Breast epithelium (tissue), 4 donors: ENCODE measurements at places on chromosomes 1 and 21. TPM values are rescaled to one million over a fixed set of nuclear protein-coding genes. Genes with fewer than 3 reads are reported as not detected.
A peak's percentile ranks its signal among the peaks of the same experiment; 100 is the strongest.

DNA sequence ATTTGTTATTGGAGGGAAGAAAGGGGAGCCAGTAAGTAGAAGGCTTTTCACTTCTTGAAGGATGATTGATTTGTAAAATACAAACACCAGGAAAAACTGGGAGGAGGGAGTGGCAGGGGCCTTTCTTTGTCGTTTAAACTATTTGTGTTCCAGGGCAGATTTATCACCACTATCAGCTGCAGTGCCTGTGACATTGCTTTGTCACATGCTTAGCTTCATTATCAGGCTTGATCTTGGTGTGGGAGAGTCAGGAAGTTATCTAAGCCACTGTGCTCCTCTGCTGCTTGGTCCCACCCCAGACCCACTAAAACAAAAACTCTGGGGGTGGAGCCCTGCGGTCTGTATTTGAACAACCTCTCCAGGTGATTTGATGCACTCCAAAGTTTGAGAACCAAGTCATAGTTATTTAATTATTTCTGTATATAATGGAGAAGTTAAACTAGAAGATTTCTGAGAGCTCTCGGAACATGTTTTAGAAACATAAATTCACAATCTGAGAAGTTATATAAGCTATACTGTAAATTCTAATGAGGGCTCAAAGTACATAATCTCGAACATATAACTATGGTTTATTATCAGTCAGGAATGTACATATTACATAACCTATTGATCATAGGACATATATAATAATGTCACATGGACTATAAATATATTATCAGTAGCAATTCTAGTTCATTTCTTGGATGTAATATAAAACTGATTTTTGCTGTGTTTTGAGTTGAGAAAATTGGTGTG, 87.9 kb downstream of the CDC14A start:
- no peak for DNase-seq

- DNase-seq: no peak
Measured at GRCh38 chr1:176720838-176721237, 257.9 kb downstream of the PAPPA2 start.

DNA sequence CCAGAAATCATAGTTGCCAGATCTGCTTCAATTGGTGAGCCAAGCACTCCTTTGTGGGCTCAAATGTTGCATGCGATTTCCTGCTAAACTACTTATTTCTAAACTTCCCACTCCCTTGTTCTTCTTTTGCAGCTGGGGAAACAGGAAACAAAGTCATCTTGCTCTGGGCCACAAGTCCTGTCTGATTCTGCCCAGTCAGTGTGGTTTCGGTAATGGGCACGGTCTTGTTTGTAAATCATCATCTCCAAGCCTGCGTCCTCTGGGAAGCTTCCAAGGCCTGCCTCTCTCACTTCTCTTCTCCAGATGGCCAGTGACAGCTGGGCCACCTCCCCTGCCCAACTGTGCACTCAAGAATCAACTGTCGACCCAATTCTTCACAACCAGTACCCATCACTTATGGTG, 4.4 kb downstream of the S100A8 start:
- DNase-seq: no peak

DNA sequence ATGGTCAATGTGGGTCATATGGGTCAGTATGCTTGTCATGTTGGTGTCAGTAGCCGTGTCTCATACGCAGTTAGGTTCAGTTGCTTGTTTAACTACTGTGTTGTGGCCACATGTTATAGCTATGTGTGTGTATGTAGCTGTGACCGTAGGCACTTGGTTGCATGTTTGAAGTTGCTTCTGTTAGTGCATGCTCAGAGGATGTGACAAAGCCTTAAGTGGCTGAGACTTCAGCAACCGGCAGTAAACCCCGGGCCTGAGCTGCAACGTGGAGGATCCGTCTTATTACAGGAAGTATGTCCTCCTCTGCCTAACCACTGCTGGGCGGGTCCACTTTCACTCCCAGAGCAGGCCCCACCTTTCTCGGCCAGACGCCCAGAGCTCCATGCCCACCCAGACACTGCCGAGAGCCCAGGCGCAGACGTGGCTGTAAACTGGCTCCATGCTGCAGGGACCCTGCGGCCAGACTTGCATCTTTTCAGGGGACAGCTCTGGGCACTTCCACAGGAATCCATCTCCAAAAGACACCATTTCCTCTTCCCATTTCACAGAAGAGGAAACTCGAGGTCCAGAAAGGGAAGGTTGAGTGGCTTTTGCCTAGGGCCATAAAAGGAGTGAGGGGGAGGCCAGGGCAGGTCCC, 2.2 kb downstream of the TCEA3 start:
- DNase-seq: no peak

DNA sequence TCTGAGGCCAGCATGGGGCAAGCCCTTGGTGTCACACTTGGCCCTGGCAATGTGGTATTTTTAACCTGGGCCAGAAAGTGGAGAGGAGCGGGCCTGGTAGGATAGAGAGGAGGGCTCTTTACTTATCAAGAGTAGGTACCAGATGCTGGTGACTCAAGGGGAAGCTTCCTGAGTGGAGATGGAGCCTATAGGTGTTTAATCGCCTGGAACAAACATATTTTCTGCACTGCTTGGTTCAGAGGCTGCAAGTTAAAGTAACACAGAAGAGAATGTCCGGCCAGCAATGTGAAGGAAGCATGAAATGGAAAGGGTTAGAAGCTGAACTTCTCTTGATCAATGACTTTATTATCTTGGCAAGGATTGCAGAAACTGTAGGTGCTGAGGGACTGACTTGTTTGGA, 74.3 kb downstream of the DDR2 start:
- DNase-seq: no peak

GRCh38 chr1:153363641-153364040, 6.0 kb downstream of the S100A9 start:
- no peak for DNase-seq

GRCh38 chr21:46144464-46145070, 10.8 kb downstream of the FTCD start:
- DNase-seq: no peak

DNA sequence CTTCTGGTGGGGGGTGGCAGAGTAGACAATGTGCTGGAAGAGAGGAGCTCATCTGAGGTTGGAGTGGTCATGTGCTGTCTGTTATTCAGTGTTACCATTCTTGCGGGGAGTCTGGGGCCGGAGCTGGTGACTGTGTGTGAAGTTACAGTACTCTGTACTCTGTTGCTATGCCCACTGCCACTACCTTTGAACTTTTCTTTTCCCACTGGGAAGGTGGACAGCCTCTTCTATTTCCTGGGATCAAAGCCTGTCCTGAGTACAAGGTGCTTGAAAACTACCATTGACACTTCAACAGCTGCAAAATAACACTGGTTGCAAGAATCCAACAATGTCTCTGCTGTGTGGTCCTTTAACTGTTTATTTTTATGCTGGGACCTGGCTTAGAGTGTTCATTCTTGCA, 66.4 kb upstream of the ZNF326 start:
- no peak for DNase-seq

- DNase-seq: peak; percentile 82
Measured at GRCh38 chr1:25232866-25233784, 823 bp upstream of the SYF2 start.

- no peak for DNase-seq
Measured at GRCh38 chr1:202304375-202304774, 37.4 kb downstream of the UBE2T start.

Gene TBX15
- 34.1 TPM for total RNA-seq

Gene NHLH1
- not detected for total RNA-seq

Gene RPS27
- total RNA-seq: 3,909 TPM

Gene WASF2
- 43.2 TPM for total RNA-seq

Gene RBM11
- not detected for total RNA-seq

Gene PTGER3
- total RNA-seq: 193 TPM
